NCI-H446 treated with DMSO at 0.1 percent for 48 hours (cell line): ENCODE measurements at places on chromosomes 5 and 9.

DNA sequence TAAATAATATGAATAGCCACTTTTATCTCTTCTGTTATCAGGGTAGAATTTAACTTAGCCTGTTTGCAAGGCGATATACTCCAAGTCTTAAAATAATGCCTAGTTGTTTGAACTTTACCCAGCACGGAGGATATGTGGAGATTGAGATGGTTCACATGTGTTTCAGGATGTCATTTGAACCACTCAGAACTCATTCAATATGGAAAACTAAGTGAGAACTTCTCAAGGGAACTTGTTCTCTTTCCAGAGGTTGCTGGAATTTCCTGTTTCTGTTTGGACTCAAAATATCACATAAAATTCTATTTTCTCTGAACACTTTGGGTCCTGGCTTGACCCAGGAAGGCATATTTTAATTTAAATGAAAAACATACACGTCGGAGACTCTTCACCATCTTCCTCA, 139.1 kb upstream of the MYO10 start:
- no peak for DNase-seq

DNA sequence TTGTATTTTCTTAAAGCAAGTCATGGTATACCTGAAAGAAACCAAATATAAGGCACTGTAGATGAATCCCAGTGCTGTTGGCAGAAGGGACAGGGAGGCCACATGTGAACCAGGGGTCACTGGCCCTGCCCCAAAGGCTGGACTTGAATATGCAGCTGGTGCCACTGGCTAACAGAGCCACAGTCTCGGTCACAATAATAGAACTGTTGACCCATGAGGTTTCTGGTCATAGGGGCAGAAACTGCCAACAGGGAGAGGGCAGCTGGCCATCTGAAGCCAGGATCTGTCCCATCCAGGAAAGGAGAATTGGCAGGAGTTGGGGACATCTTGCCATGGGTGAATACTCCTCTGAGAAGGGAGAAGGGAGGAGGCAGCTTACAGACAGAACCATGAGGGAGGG, 31.9 kb downstream of the PALM2AKAP2 start:
- no peak for DNase-seq

DNA sequence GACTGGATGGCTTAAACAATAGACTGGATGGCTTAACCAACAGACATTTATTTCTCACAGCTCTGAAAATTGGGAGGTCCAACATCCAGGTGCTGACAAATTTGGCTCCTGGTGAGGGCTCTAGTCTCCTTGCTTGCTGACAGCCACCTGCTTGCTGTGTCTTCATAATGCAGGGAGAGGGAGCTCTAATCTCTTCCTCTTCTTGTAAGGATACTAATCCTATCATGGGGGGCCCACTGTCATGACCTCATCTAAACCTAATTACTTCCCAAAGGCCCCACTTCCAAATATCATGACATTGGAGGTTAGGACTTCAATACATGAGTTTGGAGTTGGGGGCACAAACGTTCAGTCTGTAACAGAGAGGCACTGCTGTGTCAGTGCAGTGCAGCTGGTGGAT, 26.4 kb downstream of the FOXD1 start:
- DNase-seq: no peak

GRCh38 chr5:19314840-19315239, 673.2 kb downstream of the CDH18 start:
- peak; percentile 95 for DNase-seq

- no peak for DNase-seq
These were observed 144.3 kb upstream of the PIK3R1 start for GRCh38 chr5:68071282-68071632.

DNA sequence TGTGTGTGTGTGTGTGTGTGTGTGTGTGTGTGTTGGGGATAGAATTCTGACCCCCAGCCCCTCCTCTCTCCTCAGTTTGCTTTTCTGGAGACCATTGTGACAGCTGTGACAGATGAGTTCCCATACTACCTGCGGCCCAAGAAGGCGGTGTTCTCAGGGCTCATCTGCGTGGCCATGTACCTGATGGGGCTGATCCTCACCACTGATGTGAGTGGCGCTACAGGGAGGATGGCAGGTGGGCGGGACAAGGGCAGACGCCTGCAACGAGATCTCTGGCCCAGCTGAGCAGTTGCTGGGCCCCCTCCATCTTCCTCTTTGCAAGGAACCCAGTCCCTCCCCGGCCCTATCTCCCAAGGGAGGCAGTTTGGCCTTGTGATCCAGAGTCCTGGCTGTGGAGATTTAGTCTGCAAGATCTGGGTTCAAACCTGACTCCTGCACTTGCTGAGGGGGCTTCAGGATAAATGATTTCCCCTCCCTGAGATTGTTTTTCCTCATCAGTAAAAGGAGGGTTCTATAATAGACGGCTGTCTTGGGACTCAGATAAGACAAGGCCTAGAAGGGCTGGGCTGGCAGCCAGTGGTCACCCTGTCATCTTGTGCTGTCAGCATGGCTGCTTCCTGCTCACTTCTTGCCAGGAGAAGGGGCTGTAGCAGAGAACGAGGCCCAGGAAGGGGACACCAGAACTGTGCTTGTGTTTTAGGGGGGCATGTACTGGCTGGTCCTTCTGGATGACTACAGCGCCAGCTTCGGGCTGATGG, 14.1 kb downstream of the SLC6A7 start:
- DNase-seq: no peak

DNA sequence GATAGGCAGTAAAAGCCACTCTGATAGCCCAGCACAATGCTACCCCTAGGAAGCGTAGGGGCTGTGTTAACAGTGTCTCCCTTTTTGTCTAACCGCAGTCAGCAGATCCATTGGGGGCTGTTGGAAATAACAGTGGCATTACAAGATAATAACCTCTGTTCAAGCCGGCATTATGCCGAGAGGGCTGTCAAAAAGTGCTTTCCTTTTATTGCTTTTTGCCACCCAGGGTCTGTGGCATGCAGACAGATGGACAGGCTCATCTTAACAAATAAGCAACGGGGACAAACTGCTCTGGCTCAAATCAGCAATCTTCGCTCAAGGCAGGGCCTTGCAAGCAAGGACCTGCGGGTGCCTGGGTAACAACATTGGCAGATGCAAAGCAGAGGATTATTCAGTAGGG, 123.3 kb downstream of the TLR4 start:
- DNase-seq: peak; percentile 21

- no peak for DNase-seq
These were observed 1.1 kb downstream of the NSG2 start for GRCh38 chr5:174046558-174046957.

DNA sequence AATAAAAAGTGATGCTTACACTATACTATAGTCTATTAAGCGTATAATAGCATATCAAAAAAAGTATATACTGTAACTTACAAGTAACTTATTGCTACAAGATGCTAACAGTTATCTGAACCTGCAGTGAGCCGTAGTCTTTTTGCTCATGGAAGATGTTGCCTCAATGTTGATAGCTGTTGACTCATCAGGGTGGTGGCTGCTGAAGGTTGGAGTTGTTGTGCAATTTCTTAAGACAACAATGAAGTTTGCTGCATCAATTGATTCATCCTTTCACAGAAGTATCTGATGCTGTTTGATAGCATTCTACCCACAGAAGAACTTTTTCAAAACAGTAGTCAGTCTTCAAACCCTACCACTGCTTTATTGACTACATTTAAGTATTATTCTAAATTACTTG, 7.8 kb upstream of the C9orf40 start:
- DNase-seq: no peak

- no peak for DNase-seq
These were observed 1.6 kb downstream of the UNC13B start for GRCh38 chr9:35163413-35163812.

- DNase-seq: no peak
These were observed 84.5 kb upstream of the RPS23 start for GRCh38 chr5:82362636-82363035.

GRCh38 chr9:123806829-123807228, 123.1 kb downstream of the DENND1A start:
- no peak for DNase-seq

GRCh38 chr9:113985968-113986585, 92.0 kb downstream of the AMBP start:
- no peak for DNase-seq

GRCh38 chr5:14273207-14273767, 130.1 kb downstream of the TRIO start:
- DNase-seq: no peak

GRCh38 chr9:111375062-111375461, 45.0 kb upstream of the OR2K2 start:
- DNase-seq: no peak

GRCh38 chr5:150272531-150272930, 17.0 kb downstream of the CAMK2A start:
- peak; percentile 43 for DNase-seq

GRCh38 chr5:74252044-74252443, 388.5 kb downstream of the ENC1 start:
- no peak for DNase-seq

- DNase-seq: no peak
These were observed 28.1 kb downstream of the TERT start for GRCh38 chr5:1266791-1267190.

DNA sequence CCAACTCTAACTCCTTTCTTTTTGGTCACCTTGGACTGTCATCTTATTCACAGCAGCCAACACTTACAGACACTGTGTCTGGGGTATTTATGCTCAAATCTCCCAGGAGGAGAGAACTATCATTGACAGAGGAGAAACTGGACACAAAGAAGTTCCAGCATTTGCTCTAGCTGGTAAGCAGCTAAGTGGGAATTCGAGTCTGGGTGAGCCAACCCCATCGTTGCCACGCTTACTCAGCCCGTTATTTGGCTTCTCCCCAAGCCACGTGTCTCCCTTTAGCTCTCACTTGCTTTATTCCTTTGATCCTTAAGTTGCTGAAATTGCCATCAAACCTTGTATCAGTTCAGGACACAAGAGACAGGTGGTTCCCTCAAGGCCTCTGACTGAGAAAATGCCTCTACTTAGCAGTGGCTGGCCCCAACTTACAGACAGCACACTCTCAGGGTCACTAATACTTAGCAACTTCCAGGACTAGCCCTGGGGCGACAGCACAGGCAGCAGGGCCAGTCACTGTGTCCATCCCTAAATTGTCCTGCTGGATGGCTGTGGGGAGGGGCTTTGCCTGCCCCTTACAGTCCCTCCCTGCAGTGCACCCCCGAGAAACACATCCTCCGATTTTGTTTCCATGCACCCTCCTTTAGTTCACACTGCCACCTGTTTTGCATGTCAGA, 1.4 kb downstream of the SLC36A2 start:
- no peak for DNase-seq

GRCh38 chr5:8270246-8270645, 401.3 kb downstream of the MTRR start:
- DNase-seq: no peak

- peak; percentile 1 for DNase-seq
These were observed 191.8 kb downstream of the PRR16 start for GRCh38 chr5:120655828-120656435.

DNA sequence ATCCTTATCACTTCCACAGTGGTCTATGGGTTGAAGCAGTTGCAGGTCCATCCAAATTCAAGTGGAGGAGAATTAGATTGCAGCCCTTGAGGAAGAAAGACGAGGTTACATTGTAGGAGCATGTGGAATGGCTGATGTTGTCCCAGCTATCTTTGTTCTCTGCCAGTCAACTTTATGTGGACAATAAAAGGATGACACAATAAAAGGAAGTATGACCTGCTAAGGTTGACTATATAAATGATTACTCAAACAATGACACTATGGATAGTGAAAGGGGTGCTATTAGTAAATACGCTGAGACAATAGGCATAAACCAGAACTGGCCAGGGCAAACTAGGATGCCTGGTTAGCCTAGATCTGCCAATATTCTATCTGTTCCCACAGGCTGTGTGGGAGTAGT, 12.8 kb upstream of the ZNF618 start:
- DNase-seq: no peak

DNA sequence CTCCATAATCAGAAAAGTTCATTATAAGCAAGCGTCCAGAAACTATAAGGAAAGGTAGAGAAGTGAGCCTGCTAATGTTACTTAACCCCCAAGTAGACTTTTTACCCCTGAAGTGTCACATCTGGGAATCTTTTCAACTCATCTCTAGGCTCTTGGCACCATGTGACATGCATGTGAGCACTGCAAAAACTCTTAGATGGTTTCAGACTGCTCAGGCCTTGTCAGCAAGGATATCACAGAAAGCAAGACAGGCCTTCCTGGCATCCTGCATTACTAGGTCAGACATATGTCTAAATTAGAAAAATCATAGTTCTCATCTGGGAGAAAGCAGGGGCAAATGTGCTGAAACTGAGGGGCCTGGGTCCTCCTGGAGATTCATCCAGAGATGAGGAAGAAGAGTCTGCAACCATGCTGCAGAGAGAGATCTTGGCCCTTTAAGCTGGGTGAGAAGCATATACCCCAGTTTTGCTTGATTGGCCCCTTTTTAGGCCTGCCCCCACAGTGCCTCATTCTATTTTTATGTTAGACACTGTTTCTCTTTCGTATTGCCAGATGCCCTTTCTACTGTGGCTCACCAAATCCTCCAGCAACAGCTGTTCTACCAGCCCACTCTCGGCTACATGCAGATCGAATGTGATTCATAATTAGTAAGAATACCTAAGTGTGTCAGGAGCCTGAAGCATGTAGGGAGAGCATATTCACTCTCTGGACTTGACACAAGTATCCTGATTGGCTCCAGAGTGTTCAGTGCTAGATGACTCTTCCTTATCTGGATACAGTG, 19.0 kb downstream of the TMEM8B start:
- no peak for DNase-seq

DNA sequence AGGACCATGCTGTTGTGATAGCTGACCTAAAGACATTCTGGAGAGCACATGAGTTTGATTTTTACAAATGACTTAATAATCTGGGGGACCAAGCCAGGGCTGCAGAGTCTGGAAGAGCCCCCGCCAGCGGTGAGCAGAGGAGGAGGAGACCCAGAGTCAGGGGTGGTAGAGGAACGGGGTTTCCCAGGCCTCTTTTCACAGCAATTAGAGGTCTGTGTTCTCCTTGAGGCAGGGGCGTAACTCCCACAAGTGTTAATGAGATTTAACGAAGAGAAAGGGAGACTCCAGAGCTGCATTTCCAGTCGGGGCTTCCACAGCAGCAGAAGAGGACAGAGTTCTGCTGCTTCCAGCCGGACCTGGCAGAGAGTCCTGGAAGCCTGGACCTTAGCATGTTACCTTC, 137.9 kb upstream of the SLC24A2 start:
- no peak for DNase-seq

GRCh38 chr5:33367416-33367815, 73.3 kb upstream of the TARS1 start:
- no peak for DNase-seq

DNA sequence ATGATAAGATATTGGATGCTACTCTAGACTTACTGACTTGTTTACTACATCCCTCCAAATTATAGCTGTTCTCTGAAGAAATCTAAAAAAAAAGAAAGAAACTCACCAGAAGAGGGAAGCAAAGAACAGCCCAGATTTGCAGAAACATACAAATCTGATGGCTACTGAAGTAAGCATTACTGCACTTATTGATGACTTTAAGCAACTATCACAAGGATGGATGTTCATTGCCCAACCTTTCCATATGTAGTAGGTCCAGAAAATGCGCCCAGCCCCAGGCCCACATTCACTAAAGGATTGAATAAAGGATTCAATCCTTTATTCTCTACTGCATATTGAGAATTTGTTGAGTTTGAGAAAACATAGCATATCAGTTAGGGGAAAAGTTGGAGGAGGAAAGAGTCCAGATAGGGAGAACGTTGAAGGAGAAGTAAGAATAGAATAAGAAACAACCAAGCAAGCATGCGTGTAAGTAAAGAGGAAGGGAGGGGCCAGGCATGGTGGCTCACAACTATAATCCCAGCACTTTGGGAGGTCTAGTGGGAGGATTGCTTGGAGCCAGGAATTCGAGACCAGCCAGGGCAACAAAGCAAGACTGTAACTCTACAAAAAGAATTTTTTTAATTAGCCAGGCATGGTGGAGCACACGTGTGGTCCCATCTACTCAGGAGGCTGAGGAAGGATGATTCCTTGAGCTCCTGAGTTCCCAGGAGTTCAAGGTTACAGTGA, 33.8 kb upstream of the DTWD2 start:
- peak; percentile 13 for DNase-seq

GRCh38 chr5:14101922-14102321, 41.2 kb upstream of the TRIO start:
- DNase-seq: no peak
